ENCODE measurements at places on chromosomes 16 and 17. TPM values are rescaled to one million over a fixed set of nuclear protein-coding genes. Genes with fewer than 3 reads are reported as not detected.

NTN3 gene
- total RNA-seq, result 0.71 TPM

CETP gene
- total RNA-seq, result 2.0 TPM

- no peak for DNase-seq
These were observed 166.7 kb downstream of the RBFOX3 start for GRCh38 chr17:79444198-79444597.

GRCh38 chr17:61065263-61065773 is 334.3 kb upstream of the TBX2 start:
- DNase-seq, result no peak

DNA sequence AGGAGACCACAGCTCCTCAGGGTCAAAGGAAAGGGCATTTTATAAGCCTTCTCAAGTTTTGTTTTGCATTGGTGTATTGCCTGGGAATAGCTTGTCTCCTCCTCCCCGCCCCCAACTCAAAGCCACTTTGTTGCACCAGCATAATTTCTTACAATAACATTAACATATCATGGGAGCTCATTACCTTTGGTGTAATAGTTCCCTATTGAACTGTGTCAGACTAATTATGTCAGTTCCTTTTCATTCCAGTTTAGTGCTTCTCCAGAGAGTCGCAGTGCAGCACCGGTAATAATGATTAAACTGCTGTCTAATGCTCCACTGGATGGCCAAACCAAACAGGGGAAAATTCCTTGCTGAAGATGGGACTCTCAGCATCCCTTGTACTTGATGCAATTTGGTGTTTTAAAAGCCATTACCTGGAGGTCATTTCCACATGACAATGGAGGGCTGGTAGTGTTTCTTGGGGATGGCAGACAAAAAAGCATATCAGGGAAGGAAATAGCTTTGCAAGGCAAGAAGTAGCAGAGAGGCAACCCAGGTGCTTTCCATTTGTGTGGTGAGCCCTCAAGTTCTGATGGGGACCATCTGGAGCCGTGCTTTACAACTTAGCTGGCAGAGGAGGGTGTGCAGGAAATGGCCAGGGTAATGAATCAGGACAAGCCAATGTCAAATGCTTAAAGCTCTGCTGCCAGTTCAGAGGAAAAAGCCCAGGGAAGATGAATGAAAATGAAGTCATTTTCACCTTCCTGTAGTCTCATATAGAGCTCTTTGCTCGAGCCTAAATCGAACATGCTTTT is 91.5 kb upstream of the NLRP1 start:
- no peak for DNase-seq

- no peak for DNase-seq
These were observed 175.5 kb downstream of the KATNIP start for GRCh38 chr16:27725236-27726000.

- no peak for DNase-seq
These were observed 22.9 kb upstream of the RPL13 start for GRCh38 chr16:89537549-89537925.

DNA sequence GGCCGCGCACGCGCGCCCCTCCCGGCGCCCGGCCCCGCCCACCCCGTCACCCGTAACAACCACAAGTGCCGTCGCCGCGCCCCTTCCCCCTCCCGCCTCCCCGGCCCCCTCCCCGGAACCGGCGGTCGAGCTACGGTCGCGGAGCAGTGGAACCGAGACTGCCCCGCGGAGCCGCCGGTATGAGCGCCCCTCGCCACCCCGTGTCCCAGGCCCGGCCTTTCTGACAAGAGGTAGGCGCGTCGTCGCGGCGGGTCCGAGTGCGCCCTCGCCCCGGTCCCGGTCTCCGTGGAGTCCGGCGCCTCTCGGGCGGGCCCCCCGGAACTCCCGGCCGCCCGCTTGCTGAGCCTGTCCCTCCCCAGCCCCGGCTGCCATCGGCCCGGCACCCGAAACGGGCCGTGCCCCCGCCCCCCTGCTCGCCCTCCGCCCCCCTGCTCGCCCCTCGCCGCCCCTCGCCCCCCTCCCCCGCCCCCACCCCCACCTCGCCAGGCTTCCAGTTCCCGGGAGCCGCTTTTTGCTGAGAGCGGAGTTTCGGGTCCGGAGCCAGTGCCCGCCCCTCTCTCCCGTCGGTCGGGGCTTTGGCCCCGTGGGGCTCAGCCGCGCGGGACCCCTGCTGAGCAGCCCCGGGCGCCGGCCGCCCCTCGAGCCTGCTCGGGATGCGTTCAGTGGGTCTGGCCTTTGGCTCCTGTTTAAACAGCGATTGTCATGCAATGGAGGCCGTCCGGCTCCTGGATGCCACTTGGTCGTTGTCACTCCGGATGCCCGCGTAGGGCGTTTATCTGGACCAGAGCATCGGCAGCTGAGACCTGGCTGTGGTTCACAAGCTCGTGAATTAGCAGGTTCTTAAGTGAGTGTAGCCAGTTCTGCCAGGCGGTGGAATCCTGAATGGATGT is at the start of gene SEC14L1:
Gene SEC14L1 (plus strand): TSS at position 92 of the 890 bp plus-strand sequence. CDS start 2,628 bp downstream, outside the sequence.
- DNase-seq, result peak; percentile 23

GRCh38 chr17:161481-161880 is 20.0 kb downstream of the DOC2B start:
- DNase-seq, result no peak

DNA sequence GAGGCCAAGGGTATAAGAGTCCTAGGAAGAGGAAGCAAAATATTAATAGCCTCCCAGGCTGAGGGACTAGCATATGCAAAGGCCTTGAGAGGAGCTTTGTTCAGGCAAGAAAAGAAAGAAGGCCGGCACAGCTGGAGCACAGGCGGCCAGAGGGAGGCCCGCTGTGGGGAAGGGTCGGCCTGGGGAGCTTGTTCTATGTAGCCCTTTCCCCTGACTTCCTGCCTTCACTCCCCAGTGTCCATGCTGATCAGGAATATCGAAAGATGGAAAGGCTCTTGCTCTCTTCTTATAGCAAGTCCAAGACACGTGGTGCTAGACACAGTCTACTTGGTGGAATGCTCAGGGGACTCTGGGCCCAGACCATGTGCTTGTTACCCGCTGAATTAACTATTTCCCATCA is 27.4 kb upstream of the HAS3 start:
- DNase-seq, result no peak
